ENCODE measurements at places on chromosomes 3 and 15.
A peak's percentile ranks its signal among the peaks of the same experiment; 100 is the strongest.

DNA sequence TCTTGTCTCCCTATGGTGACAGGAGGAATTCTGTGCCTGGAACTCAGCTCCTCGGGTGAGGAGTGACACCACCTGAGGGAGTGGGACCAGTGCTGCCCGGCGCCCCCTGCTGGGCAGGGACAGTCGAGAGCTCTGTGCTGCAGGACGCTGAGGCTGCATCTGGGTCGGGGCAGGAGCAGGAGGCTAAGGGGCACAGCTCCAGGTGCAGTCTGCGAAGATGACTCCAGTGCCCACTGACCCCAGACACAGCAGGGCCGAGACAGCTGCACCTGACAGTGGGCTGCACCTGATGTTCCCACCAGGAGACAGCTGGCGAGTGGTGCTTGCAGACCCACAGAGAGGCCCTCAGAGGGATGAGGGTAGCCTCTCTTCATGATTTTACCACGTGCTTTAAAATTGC is 152.9 kb downstream of the ATP10A start:
- peak; percentile 57 for DNase-seq

GRCh38 chr3:169607949-169608348 is 55.6 kb downstream of the MECOM start:
- no peak for DNase-seq

- no peak for DNase-seq
These were observed 179.3 kb downstream of the FRMD5 start for GRCh38 chr15:44015545-44016305.

DNA sequence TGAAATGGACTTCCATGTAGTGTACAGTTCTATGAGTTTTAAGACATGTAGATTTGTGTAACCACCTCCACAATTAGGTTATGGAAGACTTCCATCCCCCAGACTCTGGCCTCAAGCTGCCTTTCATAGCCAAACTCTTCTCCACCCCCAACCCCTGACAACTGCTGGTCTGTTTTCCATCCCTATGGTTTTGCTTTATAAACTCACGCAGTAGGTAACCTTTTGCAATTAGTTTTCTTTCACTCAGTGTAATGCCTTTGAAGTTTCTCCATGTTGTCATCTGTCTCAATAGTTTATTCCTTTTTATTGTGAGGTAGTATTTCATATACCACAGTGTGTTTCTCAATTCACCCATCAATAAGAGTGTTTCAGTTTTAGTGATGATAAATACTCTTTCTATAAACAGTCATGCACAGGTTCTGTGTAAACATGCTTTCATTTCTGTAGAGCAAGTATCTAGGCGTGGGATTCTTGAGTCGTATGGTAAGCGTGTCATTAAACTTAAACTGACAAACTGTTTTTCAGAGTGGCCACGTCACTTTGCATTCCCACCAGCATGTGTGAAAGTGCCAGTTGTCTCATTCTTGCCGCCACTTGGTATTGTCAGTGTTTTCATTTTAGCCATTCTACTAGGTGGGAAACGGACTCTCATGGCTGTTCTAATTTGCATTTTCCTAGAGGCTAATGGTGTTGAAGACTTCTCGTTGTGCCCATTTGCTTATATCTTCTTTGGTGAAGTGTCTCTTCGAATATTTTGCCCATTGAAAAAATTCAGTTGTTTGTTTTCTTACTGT is 47.3 kb upstream of the ALDH1A3 start:
- no peak for DNase-seq

DNA sequence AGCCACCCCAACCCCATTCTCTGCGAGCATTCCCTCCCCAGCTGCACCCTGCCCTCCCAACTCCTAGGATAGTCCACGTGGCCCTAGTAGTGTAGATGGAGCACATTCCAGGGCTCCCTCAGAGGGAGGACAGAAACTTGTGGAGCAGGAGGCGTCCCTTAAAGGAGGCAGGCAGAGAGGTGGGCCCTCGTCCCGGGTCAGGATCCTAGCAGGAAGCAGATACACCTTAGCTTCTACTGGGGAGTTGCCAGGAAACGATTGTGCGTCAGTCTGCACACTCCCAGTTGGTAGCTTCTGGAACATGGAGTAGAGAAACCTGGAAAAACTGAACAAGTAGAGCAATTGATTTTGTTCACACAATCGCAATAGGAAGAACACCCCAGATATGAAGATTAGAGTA is 43.9 kb upstream of the KLHL25 start:
- DNase-seq, result no peak

GRCh38 chr15:39699516-39700374 is 82.9 kb downstream of the FSIP1 start:
- no peak for DNase-seq

- no peak for DNase-seq
These were observed 141.8 kb downstream of the IL20RB start for GRCh38 chr3:137099364-137100219.

DNA sequence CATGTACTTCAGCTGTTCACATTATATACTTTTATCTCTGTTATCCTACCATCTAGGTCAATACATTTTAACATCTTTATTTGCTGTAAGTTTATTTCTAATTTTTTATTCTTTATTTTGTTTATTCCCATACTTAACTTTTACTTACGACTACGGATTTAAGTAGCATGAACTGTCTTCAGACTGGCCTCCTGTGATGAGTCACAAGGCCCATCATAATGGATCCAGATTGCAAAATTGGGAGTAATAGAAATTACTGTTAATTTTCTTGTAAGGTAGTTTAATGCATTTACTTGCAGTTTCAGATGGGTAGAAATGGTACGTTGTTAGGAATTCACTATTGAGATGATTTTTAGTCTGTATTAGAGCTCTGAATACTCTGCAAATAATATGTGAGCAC is 45.9 kb downstream of the PPARG start:
- DNase-seq, result no peak

DNA sequence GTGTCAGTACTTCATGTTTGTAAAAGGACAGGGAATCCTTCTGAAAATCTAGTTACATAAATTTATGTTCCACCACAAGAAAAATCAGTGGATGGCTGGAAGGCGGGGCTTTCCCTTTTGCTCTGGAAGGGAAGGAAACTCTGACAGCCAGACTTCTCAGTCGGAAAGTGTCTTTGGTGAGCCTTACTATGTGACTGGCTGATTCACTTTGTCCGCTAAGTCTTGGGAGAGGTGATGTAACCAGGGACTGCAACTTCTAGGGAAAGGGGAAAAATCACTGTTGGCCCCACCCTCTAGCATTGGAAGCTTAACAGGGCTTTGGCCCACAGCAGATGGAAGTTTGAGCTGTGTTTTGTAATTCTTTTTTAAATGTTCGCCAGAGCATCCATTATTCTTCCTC is 281.4 kb upstream of the CTDSPL start:
- no peak for DNase-seq

DNA sequence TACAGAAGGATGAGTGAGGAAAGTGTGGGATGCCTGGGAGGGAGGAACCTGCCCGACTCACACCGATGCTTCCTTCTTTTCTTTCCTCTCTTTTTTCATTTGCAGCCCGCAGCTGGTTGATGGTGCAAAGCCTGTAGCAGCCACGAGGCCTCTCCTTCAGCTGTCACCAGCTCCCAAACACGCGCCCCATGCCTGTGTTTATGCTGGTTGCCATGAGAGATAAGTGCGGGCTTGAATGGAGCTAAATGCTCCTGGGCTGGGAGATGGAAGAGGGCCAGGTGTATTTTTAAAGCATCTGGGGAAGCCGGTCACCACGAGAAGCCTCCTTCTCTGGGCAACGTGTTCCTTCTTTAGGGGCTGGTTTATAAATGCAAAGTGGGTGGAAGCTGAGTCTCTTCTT is 9.3 kb downstream of the COLQ start:
- no peak for DNase-seq

DNA sequence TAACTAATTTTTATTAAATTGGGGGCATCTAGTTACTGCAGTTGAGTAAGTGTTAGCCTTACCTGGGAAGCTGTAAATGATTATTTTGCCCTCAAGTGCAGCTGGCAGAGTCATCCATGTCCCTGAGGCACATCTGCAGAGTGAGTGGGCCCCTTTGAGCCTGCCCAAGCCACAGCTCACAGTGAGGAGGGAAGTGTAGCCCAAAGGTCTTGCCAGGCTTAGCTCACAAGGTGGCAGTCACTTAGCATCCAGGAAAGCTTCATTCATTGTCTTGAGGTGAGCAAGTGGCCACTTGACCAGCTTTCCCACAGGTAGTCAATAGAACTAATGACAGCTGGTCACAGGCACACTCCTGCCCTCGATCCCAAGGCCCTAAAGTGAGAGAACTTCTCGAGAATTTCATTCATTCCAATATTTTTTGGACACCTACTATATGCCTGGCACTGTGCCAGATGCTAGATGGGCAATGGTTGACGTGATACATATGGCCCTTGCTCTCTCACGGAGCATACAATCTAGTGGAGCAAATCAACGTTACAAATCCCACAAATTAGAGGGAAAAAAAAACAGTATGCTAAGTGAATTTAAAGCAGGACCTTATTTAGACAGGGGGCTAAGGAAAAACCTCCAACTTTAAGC is 163.3 kb upstream of the IL12A start:
- DNase-seq, result no peak

DNA sequence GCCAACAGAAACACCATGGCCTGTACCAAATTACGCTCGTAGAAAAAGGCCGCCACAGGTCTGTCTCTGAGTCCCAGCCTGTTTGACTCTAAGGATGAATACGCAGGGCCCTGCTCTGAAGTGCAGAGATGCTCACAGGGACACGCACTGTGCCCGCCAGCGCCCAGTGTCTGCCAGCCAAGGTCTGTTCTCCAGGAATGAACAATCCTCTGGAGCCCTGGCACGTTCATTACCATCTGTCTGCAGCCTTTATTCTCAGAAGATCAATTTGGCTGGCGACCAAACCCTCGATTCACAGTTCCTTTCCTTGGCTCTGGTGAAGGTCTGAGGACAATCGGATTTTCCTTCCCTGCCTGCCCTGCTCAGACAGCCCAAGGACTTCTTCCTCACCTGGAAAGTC is 66.3 kb downstream of the NIPA2 start:
- no peak for DNase-seq

DNA sequence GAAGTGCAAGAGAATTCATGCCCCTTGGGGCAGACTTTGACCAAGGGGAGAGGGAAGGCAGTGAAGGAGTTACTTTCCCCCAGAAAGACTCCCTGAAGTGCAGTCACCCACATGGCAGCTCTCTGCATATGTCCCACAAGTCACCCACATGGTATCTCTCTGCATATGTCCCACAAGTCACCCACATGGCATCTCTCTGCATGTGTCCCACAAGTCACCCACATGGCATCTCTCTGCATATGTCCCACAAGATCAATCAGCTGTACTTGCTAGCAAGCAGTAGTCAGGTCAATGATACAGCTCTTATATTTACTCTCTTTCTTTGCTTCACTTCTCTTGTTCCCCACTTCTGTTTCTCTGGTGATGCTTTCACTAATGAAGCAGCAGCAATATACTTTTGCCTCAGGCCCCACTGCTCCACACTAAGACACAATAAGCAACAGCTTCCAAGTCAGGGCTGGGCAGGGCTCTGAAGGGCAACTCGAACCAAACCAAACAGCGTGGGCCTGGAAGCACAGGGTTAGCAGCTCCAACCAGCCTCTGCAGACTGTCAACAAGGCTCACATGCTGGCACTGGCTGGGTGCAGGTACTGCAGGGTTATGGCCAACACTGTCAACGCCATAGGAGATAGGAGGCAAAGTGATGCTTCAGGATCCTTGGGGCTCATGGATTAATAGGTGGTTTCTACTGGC is 46.7 kb downstream of the THBS1 start:
- DNase-seq, result no peak

GRCh38 chr3:67521053-67521646 is 133.3 kb downstream of the SUCLG2 start:
- DNase-seq, result no peak

DNA sequence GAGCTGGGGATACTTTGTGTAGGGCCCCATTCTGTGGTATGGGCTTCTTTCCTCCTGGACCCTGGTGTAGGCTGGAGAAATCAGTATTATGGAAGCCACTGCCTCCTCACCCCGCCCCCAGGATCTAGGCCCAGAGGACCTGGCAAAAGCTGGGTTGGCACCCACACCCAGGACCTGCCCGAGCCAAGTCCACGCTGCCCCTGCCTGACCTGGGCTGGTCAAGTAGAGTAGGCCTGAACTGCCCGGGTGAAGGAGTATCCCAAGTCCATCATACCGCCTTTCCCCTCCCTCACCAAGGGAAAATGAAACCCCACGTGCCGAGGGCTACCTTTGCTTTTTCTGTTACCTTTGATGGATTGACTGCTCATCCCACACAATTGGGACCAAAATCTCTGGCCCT is 37.7 kb upstream of the TRAK1 start:
- no peak for DNase-seq

DNA sequence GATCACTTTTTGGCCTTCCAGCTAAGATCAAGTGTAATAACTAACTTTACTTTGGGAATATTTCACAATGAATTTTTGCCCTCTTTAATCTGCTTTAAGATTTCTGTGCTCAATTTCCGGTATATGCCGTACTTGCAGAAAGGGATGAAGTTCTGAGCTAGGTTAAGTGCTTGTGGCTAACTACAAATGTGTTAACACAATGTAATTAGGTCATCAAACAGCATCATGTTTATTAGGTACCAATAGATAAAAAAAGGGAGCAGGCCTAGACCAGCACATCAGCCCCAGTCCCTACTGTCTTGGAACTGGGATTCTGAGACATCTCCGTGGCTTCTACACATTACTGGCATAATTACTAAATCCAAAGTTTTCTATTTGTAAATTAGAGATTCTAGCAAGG is 932.7 kb upstream of the CFAP20DC start:
- DNase-seq, result no peak

- no peak for DNase-seq
These were observed 2.1 kb downstream of the ABHD10 start for GRCh38 chr3:111980716-111981456.

- no peak for DNase-seq
These were observed 39.4 kb downstream of the WWTR1 start for GRCh38 chr3:149618151-149619123.

DNA sequence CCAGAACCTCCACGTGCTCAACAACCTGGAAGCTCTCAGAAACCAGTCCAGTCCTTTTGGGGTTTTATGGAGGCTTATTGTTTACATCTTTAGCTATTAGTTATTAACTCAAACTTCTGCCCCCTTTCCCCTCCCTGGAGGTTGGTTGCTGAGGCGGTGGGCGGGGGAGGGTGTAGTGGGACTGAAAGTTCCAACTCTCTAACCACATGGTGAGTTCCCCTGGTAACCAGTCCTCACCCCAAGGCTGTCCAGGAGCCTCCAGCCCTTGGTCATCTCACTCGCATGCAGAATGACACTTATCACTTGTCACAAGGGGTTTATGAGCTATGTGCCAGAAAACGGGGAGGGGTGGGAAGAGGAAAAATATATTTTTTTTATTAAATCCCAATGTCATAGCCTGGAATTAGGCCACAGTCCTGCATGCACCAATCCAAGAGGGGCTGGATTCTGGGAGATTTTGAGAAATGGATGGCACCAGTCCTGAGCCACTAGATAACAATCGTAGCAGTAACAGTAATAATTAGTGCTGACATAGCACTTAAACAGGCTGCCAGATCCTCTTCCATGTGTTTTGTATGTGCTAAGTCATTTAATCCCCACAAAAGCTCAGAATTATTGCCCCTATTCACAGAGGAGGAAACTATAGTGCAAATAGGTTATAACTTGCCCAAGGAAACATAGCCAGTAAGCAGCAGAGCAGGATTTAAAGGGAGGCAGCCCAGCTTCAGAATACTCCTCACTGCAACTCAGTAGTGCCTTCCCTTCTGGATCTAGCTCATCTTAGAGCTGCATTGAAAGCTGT is 85.7 kb downstream of the CRYGS start:
- no peak for DNase-seq
